ENCODE measurements at places on chromosomes 11 and 22.

GRCh38 chr22:31646186-31647019 lies 15.6 kb downstream of the PISD start:
- peak; percentile 100 for DNase-seq

- no peak for DNase-seq
These were observed 26.7 kb downstream of the AMPD3 start for GRCh38 chr11:10481560-10482349.

DNA sequence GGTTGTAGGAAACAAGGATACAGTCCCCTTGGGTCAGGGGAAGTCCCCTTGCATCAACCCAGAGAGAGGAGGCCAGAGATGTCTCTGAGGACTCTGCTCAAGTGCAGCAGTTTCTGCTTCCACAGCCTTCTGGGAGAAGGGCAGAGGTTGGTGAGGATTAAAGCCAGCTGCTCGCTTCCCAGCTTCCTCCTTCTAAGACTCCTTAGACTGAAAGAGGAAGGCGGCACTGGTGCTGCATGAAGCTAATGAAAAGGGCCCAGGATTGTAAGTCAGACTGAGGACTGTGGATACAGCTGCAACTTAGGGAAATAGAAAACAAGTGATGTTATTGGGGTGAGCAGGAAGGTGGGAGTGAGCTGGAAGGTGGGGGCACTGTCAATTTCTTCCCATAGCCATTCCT lies at the start of gene OR52K1:
OR52K1 (plus strand) TSS at position 202 of the 400 bp plus-strand sequence. CDS start 6,255 bp downstream, outside the sequence.
- no peak for DNase-seq

GRCh38 chr11:103862094-103862801 lies 174.2 kb upstream of the DDI1 start:
- DNase-seq: no peak

- DNase-seq: no peak
These were observed 1415.2 kb upstream of the TENM4 start for GRCh38 chr11:80856066-80856465.

DNA sequence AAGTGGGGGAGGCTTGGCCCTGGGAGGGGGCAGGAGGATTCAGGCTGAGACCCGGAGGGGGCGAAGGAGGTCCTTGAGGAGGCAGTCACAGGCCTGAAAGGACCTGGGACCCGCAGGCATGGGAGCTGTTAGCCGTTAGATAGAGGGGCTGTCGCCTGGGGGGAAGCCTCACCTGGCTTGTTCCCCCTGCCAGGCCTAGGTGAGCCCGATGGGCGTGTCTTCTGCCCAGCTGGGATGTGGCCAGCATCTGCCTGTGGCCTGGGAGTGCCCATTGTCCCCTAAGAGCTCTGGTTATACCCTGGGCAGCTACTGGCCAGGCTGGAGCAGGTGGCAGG lies 1.8 kb upstream of the DUSP8 start:
- no peak for DNase-seq

GRCh38 chr11:27020751-27021150 lies 19.9 kb upstream of the BBOX1 start:
- no peak for DNase-seq

DNA sequence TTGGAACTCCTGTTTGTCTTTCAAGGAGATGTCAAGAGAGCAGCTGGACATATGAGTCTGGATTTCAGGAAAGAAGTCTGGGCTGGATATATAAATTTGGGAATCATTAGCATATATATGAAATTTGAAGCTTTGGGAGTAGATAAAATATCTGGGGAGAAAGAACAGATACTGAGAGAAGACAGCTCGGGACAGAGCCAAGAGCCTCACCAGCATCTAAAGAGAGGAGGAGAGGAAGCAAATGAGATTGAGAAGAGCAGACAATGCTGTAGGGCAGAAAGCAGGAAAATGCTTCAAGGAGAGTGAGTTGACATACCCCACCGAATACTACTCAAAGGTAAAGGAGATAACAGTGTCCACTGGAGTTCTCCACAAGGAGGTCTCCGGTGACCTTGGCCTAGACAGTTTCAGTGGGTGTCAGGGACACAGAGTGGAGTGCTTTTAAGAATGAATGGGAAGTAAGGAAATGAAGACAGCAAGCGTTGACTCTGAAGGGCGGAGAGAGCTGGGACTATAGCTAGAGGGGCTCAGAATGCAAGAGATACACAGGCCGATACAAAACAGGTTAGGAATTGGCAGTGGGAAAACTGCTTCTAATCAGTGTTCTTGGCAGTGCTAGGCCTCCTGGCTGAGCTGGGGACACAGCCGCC lies 862 bp downstream of the APBB1 start:
- DNase-seq: no peak

DNA sequence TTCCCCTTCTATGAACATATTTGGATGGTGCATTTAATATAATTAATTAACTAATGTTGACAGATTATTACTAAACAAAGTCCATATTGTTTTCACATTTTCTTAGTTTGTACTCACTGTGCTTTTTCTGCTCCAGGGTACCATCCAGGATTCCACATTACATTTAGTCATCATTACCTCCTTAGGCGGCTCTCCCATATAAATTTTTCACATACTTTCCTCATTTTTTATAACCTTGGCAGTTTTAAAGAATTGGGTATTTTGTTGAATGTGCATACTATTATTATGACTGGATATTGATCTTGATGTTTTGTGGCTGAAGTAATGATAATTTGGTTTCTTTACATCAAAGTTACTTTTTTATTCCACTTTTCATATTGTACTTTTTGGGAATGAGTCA lies 755.6 kb upstream of the ANO3 start:
- no peak for DNase-seq

DNA sequence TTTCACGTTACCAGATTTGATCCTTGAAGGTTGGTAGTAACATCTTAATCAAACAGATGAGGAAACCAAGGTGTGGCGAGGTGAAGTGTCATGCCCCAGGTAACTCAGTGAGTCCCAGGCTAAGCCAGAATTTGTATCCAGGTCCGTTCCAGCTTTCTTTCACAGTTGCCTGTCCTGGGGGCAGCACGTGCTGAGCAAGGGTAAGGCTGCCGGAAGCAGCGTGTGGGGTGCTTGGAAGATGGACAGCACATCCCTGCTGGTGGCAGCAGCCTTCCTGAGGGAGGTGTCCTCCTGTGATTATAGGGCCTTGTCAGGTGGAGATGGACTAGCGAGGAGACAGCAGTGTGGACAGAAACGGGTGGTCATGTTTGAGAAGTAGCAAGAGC lies 50.9 kb downstream of the TRIOBP start:
- no peak for DNase-seq

- no peak for DNase-seq
These were observed 139.0 kb upstream of the NAV2 start for GRCh38 chr11:19573666-19574065.

DNA sequence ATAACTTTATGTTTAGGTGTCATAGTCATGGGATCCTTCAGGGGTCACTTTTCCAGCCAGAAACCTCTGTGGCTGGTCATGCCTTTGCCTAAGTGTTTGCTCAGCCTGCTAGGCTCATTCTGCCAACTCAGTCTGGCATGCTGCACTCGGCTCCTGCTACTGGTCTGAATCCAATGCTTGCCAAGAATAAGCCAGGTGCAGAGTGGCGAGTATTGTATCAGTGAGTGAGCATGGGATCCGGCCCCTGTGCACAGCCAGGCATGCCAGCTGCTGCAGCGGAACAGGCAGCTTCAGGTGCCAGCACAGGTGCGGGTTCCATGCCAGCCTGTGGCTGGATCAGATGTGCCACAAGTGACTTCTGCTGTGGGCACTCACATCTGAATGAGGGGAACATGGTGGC lies 1269.3 kb upstream of the CNTN5 start:
- DNase-seq: no peak

GRCh38 chr22:43867839-43868635 lies 5.7 kb upstream of the SULT4A1 start:
- no peak for DNase-seq

GRCh38 chr11:15111215-15111614 lies 3.5 kb upstream of the INSC start:
- DNase-seq: no peak

DNA sequence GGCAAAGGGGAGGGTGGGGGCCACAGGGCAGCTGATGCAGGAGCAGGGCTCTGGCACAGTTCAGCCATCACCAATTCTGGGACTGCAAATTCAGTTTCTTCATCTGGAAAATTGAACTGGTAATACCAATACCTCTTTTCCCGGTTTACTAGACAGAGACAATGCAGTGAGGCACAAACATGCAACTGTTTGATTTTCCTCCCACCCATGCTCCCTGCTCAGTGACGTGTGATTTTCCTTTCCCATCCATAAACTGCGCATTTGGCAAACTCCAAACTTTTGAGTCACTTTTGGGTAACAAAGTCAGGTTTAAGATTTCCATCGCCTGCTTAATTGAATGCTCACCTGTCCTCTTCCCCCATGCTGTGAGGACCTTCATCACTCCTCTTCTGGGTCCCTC lies 23.2 kb downstream of the P2RY2 start:
- no peak for DNase-seq

GRCh38 chr11:67999704-68000103 lies 4.2 kb downstream of the UNC93B1 start:
- DNase-seq: no peak

DNA sequence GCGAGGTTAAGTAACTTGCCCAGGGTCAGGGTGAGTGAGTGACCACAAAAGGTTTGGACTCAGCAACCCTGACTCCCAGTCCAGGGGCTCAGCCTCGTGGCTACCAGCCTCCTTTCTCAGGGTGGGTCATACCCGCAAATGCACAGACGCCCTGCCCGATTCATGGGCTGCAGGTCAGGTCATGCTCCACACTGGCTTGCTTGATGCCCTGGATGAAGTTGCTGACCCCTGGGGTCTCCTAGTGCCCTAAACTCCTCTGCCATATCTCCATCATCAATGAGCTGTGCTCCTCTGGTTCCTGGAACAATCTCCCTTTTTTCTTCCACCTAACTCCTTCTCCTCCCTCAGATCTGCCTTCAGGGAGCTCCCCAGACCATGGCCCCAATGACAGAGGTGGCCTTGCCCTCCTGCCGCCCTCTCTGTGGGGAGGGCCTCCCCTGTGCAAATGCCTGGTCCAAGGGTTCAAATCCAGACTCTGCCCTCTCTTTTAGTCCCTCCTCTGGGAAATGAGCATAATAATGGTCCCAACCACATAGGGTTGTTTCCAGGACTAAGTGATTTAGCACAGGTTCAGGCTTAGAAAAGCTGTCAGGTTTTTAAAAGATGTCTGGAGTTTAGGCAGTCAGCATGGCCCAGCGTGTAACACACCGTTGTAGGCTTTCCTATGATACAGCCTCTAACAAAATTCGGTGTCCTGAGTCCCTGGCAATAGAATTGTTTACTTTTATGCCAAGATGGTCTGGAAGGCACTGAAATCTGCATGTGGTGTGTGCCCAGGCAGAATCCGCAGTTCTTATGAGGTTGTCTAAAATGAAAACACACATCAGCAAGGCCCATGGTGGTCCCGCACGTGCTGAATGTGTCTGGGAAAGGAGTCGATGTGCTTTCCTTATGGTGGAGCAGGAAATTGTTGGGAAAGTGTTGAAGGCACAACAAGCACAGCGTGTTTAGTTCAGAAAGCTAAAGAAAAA lies 63.6 kb downstream of the CD82 start:
- no peak for DNase-seq

- no peak for DNase-seq
These were observed 12.2 kb downstream of the MOV10L1 start for GRCh38 chr22:50101870-50102565.

DNA sequence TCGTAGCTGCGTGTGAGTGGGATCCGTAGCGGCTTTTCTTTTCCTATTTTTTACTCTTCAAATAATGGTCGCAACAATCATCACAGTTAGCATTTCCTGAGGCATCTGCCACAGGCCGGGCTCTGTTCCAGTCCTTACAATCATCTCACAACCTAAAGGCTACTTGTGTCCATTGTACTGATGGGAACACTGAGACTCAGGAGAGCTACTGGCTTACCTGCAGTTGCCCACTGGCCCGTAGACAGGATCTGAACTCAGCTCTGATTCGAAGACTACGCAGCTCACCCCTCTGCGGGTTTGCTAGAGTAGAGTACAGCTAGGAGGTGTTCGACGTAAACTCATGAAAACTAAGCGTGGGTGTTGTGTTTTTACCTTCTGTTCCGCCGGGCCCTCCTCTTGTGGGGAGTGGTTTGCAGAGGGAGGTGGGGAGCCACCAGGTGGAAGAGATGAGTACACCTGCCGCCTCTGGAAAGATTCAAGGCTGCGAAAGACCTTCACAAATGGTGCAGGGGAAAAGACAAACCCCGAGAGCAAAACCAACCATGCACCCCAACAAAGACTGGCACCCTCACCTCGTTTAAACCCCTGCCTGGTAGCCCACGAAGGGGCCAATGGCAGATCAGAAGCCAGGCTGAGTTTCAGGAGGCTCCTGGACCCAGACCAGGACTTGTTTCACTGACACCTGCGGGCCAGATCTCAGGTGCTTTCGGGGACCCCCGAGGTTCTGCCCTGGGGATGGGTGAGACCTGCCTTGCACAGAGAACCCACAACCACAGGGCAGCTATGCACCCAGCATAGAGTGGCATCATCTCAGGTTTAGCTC lies 18.3 kb upstream of the RFPL3 start:
- DNase-seq: no peak

DNA sequence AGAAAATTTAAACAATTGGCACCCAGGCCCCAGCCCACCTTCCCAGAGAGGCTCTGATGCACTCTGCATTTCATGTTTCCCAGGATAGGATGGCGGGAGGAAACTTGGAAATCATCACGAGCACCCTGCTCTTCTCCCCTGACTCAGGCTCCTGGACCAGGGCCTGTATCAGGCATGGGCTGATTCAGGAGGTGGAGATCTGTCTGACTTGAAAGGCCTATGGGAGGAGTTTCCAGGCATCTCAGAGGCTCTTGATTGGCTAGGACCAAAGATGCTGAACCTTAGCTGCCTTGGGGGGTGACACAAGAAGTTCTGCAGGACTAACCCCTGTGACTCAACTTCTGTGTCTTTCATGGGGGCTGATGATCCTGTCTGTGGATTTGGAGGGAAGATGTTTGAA lies 106.2 kb downstream of the PKNOX2 start:
- no peak for DNase-seq

GRCh38 chr11:65641297-65642013 lies 3.6 kb downstream of the SIPA1 start:
- no peak for DNase-seq

GRCh38 chr22:41883400-41883799 lies 31.5 kb downstream of the SHISA8 start:
- no peak for DNase-seq

GRCh38 chr11:60921259-60921658 lies 3.0 kb upstream of the TMEM132A start:
- no peak for DNase-seq

DNA sequence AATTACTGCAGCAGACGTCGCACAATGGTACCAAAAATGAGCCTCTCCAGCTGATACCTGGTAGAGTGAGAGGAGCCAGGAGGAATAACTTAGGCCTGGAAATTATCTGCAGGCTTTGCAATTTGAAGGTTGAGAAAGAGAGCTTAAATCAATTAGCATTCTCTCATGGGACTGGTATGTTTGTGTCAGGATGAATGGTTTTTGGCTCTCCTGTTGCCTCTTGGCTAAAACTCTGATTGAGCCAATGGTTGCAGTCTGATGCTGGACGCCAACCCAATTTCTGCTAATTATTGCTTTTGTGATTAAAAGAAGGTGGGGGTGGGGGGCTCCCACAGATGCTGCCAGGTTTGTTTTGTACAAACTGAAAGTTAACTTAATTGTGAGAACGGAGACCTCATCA lies 12.5 kb upstream of the NELL1 start:
- DNase-seq: no peak

- DNase-seq: peak; percentile 55
These were observed 29.3 kb downstream of the CELF1 start for GRCh38 chr11:47523490-47524225.
